ENCODE measurements at places on chromosomes 6 and 20.
A peak's percentile ranks its signal among the peaks of the same experiment; 100 is the strongest.

DNA sequence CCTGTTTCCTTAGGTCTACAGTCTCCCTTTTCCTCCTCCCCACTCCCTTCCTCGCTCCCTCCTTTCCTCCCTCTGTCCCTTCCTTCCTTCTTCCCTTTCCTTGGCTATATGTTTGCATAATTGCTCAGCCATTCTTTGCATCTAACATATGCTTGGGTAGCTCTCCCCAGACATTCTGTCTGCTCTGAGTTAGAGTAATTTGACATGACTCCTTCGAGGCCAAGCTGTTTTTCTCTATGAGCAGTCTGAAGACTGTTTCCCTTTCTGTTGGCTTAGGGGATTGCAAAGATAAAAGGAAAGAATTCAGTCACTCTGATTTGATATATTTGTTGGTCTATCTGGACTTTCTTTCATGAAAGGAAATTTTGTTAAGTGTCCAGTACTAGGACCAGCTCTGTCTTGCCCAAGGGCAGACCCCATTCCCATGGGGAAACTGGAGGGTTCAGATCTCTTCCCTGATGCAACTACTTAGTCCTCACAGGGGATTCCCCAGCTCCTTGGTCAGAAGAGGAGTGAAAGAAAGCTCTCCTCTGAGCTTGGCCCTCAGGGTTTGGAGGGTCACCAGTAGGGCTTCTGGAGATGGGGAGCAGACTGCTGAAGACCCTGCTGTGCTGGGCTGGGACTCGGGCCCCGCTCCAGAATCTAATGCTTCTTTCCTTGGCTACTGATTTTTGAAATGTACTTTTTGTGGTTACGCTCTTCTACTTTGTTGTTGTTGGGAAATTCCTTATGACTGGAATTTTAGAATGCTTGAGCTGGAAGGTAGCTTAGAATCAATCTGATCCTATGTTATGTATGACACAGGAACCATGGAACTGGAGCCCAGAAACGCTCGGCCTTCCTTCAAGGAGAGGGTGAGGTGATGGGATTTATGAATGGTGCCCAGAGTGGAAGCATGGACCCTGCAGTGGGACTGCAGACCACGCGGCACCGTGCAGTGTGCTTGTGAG is 63.7 kb upstream of the SLC22A23 start:
- no peak for DNase-seq

GRCh38 chr6:83511901-83512681 is at the start of gene PRSS35:
TSS of gene PRSS35 (plus strand) at chr6:83512534. CDS start at chr6:83523442, 10,908 bp downstream.
- peak; percentile 87 for DNase-seq

- DNase-seq: no peak
Measured at GRCh38 chr6:64325093-64325492, 689.5 kb downstream of the PHF3 start.

DNA sequence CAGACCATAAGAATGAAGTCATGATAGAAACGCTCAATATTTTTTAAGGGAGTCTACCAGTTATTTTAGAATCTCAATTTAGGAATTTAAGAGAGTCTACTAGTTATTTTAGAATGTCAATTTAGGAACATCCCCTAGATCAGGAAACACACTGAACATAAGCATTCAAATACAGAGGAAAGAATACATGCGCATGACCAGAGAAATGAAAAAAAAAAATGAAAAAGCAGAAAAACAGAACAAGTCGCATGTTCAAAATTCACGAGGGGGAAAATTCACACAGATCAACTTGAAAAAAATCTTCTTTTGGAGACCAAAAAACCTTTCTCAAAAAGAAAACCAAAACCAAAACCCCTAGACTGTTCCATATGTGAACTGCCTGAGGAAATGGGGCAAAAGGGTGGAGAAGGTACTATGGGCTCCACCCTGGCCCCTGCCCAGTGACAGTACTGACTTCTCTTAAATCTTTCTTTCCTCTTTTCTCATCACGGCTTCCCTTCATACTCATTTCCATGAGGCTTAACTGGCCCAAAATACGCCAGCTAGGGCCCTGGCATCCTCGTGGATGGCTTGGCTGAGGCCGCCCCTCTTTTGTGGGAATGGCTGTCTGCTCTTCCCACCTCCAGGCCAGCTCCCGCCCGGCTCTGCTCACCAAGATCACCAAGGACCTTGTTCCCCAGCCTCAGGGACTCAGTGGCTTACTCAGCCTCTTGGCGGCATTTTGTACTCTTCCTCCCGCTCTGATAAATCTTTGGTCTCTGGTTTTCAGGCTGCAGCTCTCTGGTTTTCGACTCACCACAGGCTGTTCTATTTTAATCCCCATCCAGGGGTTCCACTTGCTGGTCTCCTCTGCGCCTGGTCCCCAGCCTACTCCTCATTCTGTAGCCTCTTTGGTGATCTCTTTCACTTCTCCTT is 11.2 kb downstream of the ZBTB2 start:
- DNase-seq: no peak

- no peak for DNase-seq
Measured at GRCh38 chr6:108294297-108294726, 542 bp upstream of the AFG1L start.

GRCh38 chr6:38178584-38178886 is 359.0 kb downstream of the ZFAND3 start:
- no peak for DNase-seq

DNA sequence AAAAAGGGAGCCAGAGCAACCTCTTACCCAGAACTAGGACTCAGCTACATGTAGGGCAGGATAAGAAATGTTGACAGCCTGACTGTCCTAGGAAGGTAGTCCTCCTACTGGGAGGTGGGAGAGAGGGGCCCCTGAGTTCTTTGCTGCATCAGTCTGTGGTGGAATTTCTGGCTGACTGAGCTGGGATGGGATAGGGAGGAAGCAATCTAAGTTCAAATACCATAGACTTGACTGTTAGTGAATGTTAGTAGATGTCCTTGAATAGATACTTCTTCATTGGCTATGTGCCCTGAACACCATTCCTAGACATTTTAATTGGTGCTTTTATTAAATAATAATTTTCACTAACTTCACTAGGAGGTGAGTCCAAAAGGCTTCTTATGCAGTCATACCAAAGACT is 1343.6 kb upstream of the CITED2 start:
- DNase-seq: no peak

DNA sequence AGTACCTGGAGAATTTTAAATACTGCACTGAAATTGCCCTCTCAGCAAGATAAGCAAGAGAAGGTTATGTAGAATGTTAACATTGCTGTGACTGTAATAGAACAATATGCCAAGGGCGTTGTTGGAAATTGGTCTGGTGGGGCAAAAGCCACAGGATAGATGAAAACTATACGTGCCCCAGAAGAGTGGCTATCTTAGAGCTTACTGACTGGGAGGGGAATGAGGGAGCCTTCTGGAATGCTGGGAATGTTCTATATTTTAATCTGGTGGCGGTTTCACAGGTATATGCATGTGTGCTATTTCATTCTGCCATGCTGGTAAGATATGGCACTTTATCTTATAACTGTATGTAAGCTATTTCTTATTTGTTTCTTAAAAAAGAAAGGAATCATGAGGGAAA is 35.2 kb upstream of the YWHAB start:
- no peak for DNase-seq

GRCh38 chr6:110484321-110484720 is 7.9 kb upstream of the SLC22A16 start:
- no peak for DNase-seq

GRCh38 chr20:4667371-4667773 is 54.3 kb upstream of the PRND start:
- no peak for DNase-seq

GRCh38 chr6:16712931-16713484 is 48.3 kb downstream of the ATXN1 start:
- peak; percentile 86 for DNase-seq

DNA sequence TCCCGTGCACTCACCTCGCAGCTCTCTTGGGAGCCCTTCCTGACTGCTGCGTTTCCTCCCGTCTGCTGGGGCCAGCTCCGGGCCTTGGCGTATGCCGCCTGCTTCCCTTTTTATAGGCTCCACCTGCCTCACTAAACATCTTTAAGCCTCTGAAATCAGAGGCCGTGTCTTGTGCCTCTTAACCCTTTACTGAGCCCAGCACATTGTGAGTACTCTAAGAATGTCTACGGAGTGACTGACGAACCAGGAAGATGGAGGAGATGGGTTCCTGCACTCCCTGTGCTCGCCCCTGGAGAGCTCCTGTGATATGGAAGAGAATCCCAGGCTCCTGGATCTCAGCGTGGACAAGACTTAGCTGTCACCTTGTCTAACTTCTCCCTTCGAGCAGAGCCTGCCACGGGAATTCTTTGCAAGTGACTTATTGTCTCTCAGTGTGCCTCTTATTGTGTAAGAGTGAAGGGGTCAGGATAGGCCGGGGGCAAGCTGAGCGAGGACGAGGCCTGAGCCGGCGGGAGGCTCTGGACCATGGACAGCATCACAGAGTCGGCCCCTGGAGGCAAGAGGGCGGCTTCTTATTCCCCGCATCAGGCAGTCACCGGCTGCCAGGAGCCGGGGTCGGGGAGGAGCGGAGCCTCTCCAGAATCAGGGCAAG is 70.9 kb upstream of the CCDC167 start:
- no peak for DNase-seq

DNA sequence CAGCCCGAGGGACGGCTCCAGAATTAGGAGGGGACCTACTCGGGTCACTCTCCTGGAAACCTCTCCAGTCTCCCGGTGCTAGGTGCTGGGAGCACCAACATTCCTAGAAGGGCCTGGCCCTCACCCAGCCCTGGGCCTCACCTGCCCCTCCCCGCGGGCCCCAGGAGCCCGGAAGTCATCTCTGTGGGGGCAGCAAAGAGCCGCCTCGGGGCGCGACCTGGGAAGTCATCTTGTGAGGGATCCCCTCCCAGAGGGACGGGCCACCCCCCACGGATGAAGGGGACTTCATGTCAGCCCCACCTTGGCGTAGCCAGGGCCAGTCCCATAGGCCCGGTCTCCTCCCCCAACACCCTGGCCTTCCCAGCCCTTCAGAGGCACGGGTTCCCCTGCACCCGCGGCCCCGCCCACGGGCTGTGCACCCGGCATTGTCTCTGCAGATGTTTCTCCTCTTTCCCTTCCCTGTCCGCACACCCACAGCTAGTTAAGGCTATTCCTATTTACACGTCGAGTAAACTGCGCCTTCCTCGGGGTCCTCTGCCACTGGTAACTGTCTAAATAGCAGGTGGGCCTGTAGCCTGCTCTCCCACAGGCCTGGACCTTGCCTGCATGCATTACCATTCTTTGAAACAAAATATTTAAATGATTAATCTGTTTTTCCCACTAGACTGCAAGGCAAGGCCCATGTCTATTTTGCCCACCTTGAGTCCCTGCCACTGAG is 896 bp upstream of the RNASET2 start:
- peak; percentile 87 for DNase-seq

DNA sequence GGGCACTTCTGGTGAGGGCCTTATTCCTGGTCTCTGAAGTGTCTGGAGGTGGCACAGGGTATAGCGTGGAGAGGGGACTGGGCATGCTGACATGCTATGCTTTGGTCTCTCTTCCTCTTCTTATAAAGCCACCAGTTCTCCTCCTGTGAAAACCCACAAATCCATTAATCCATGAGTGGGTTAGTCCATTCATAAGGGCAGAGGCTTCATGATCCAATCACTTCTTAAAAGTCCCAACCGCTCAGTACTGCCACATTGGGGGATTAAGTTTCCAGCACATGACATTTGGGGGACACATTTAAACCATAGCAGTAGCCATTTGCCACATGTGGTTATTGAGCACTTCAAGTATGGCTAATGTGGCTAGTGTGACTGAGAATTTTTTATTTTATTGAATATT is 3.8 kb upstream of the TRIB3 start:
- no peak for DNase-seq

DNA sequence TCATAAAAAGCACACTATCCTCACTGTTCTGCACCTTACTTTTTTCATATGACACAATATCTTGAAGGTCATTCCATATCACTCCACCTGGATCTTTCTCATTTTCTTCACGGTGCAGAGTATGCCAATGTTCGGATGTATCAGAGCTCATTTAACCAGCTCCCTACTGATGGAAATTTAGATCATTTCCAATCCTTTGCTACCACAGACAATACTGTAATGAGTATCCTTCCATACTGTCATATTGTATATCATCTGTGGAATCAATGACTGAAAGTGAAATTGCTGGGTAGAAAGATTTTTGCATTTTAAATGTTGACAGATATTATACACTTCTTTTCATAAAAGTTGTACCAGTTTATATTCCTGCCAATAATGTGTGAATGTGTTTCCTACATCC is 2.2 kb upstream of the RAB44 start:
- DNase-seq: no peak

- peak; percentile 98 for DNase-seq
Measured at GRCh38 chr6:73653571-73654424, at the start of gene SLC17A5. TSS of gene SLC17A5 (minus strand) at chr6:73653992. CDS start at chr6:73653886, 106 bp downstream.

DNA sequence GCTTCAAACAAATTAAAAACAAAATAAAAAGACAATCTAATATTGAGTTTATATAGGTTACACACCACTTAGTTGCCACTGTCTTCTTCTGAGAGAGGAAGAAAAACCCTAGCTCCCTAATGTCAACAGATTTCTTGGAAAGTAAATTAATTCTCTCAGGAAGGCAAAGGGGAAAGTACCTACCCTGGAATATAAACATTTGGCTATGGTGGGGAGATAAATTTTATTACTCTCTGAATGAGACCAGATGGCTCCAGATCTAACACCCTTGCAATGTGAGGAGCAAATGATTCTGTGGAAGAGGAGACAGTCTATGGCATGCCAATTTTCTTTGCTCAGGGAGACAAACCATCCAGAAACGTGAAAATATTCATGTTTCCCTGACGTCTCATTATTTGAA is 4.3 kb upstream of the IL20RA start:
- DNase-seq: no peak

- DNase-seq: no peak
Measured at GRCh38 chr20:1652960-1653359, 4.6 kb downstream of the SIRPG start.

DNA sequence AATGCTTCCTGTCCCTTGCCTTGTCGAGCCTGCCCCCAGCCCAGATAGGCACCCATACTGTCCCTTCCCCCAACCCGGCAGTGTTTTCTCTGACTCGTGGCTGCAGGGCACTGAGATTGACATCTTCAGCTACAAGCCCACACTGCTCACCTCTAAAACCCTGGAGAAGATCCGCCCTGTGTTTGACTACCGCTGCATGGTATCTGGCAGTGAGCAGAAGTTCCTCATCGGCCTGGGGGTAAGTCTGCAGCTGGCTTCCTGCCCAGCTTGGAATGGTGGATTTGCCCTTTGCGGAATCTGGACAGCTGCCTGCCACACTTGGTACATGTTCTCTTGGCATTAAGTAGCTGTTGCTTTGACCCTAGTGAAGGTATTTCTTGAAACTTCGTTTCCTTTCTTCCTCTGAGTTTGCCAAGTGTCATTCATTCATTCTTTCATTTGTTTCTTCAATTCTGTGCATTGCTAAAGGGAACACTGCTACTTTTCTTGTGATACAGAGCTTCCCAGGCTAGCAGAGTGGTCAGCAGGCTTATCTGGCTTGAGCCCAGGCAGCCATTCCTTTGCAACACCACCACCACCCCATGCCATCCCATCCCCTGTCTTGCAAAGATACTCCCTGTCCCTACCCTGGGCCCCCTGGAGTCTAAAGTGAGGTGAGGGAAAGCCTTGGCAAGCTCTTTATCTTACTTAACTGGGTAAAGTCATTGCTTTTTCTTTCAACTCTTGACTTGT is 26.2 kb downstream of the CCDC167 start:
- DNase-seq: no peak
